ENCODE measurements at places on chromosomes 16 and 17. TPM values are rescaled to one million over a fixed set of nuclear protein-coding genes. Genes with fewer than 3 reads are reported as not detected.

Gene NR1D1
- 6.2 TPM for total RNA-seq

Gene CLEC10A
- not detected for total RNA-seq

Gene CRHR1
- total RNA-seq, result not detected

Gene KCTD2
- 23.1 TPM for total RNA-seq

Gene CNGB1
- not detected for total RNA-seq

Gene VPS35
- total RNA-seq, result 75.6 TPM

Gene ANKFY1
- 58.6 TPM for total RNA-seq

Gene CBX2
- 0.26 TPM for total RNA-seq

Gene MT1F
- total RNA-seq, result not detected

Gene SYNGR2
- total RNA-seq, result 20.1 TPM

Gene NLRC3
- under 0.01 TPM for total RNA-seq

Gene AANAT
- total RNA-seq, result not detected

Gene ICAM2
- 3.9 TPM for total RNA-seq

Gene SLC2A4
- 0.10 TPM for total RNA-seq

Gene TBC1D3K
- 0.07 TPM for total RNA-seq

Gene ALOX15B
- total RNA-seq, result 0.07 TPM

Gene TP53TG3D
- total RNA-seq, result 0.56 TPM

Gene KRT31
- total RNA-seq, result not detected

Gene KRTAP3-1
- total RNA-seq, result not detected

Gene TP53TG3F
- total RNA-seq, result not detected

Gene EIF3CL
- 115 TPM for total RNA-seq

Gene HOXB3
- total RNA-seq, result 11.1 TPM

Gene BRCA1
- 10.1 TPM for total RNA-seq

Gene NOXO1
- not detected for total RNA-seq

Gene CPNE2
- 14.7 TPM for total RNA-seq

Gene ERBB2
- 78.5 TPM for total RNA-seq

Gene RAB11FIP4
- total RNA-seq, result 0.23 TPM

Gene ACSM2A
- not detected for total RNA-seq

Gene TPSD1
- total RNA-seq, result not detected

Gene ZSCAN32
- 10.8 TPM for total RNA-seq

Gene FBXO39
- 0.07 TPM for total RNA-seq

Gene CD300H
- not detected for total RNA-seq

Gene TP53
- total RNA-seq, result 32.2 TPM

Gene PERCC1
- not detected for total RNA-seq

Gene XAF1
- 37.0 TPM for total RNA-seq

Gene ABCA8
- total RNA-seq, result 198 TPM

Gene OTOA
- total RNA-seq, result 0.07 TPM

Gene ADAMTS18
- 23.2 TPM for total RNA-seq

Gene MLLT6
- total RNA-seq, result 30.4 TPM

Gene NPIPB13
- total RNA-seq, result 0.73 TPM

Gene RNF112
- total RNA-seq, result 5.0 TPM
